DMS79 treated with DMSO at 0.1 percent for 48 hours (cell line): ENCODE measurements at places on chromosomes 6 and 20.

DNA sequence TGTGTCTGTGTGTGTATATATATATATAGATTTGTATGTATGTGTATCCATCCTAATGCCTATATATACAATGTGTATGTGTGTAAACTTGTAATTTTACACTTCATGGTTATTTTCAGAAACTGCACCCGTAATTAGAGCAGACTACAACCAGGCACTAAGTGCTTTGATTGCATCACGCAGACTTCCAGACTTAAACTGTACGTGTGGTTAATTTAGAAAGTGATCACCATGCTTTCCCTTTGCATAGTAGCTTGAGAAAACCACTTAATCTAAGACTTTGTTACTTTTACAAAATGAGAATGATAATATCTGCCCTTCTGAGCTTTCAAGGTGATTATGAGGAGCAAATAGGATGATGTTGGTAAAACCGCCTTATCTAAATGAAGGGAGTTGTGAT lies 50.1 kb upstream of the E2F3 start:
- no peak for DNase-seq

DNA sequence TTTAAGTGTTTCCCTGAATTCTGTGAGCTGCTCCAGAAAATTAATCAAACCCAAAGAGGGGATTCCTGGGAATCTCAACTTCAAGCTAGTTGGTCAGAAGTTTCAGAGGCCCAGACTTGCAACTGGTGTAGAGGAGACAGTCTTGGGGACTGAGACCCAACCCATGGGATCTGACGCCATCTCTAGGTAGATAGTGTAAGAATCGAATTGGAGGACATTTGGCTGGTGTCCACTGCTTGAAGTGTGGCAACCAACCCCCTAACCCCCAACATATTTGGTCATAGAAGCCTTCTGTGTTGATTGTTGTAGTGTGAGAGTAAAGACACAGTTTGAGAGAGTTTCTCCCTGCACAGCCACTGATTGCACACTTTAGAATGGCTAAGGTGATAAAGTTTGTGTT lies 103.5 kb upstream of the CARMIL1 start:
- DNase-seq, result no peak

DNA sequence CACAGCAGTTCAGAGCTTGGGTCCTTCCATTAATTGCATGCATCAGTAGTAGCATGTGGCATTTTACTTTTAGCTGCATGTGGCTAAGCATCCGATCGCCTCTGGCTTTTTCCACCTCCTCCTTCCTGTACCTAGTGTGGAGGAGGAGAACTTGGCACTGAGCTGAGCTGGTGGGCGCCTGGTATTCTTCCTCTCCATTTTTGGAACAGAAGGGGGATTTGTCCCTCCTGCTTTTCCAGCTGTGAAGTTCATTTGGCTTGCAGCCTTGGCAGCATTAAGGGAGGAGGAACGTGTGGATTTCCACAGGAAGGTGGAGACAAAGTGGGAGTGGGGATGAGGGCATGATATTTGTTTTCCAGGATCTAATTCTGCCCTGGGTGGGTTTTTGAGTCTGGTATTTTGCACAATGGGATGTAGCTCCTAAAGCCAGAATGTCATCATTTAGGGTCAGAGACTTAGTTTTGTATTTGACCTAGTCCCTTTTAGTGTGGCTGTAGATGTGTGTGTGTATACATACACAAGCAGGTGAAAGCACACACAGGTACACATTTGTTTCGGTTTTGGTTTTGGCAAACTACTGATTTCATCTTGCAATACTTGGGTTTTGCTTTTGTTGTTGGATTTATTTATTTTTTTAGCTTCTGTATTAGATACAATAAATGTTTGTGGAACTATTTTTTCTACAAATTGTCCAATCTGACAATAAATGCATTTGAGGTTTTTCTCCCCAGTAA lies 90.0 kb downstream of the SASH1 start:
- DNase-seq, result no peak

- no peak for DNase-seq
Observed at GRCh38 chr6:53172468-53172803, 23.8 kb upstream of the GCM1 start.

DNA sequence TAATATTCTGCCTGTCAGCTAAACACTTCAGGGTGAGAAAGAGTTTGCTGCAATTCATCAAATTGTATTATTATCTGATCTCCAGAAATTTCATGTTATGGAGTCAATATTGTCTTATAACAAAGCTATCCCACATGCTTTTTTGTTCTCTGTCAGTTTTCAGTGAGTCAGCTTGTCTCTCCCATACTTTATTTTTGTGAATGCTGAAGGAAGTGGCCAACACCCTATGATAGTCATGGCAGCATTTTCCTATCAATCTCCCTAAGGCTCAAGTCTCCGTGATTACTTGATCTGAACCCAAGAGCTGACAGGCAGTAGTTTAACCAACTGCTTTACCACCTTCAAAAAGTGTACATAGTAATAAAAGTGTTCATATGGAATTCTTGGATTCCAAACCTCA lies 42.2 kb downstream of the RFPL4B start:
- no peak for DNase-seq

- DNase-seq, result no peak
Observed at GRCh38 chr6:138336221-138336620, 41.5 kb upstream of the SMIM28 start.

- DNase-seq, result no peak
Observed at GRCh38 chr20:24257171-24257570, 212.3 kb upstream of the SYNDIG1 start.

DNA sequence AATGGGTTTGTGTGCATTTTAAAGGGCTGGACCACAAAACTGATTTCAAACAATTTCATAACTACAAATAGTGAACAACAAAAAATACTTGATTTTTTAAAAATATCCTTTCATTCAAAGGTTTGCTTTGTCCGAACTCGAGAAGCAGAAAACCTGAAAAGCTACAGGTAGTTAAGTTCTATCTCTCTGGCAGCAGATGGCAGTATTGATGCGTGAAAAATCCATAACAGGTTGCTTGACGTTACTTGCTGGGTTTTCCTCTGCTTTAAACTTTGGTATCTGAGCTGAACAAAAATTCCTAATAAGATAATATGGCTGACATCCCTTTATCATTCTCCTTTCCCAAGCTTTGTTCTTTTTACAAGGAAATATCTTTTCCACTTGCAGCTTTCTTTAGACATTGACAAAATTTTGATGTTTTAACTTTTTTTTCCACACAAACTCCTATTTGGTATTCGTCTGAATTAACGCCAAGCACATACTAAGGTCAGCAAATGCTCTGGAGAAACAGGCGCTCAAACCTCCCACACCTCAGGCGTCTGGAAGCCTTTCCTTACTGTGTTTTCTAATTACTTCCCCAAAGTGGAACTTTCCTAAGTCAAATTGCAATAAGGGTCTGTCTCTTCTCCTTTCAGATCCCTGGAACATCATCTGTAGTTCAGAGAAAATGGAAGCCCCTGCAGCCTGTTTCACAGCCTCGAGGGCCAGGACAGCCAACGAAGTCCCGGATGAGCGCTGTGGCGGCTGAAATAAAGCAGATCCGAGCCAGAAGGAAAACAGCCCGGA lies 50.3 kb upstream of the GFRAL start:
- peak; percentile 56 for DNase-seq

DNA sequence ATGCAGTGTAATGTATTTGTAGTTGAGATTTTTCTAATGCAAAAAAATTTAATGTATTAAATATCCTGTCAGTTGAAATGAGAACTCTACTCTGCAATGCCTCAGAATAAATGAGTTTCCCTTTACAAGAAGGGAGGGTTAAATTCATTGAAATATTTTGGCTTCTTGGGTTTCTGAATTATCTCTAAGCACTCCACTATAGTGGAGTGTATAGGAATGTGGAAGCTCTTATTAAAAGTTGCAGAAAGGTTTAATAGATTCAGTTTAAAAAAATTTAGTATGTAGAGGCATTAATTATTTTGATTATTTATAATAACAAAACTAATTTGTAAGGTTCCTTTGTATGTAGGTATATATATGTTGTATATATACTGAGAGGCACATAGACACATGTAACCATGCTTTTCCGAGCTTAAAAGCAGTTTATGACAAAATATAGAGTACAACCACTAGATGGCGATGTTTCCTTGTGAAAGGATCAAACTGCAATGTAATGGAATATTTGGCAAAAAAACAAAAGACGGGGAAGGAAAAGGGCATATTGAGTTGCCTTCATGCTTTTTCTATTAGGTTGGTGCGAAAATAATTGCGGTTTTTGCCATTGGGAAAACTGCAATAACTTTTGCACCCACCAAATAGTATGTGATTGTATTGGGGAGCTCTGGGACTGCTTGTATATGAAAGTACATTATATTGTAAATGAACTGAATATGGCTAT lies 144.2 kb downstream of the MYO6 start:
- peak; percentile 20 for DNase-seq

GRCh38 chr6:34484899-34485298 lies 19.0 kb downstream of the PACSIN1 start:
- DNase-seq, result no peak

DNA sequence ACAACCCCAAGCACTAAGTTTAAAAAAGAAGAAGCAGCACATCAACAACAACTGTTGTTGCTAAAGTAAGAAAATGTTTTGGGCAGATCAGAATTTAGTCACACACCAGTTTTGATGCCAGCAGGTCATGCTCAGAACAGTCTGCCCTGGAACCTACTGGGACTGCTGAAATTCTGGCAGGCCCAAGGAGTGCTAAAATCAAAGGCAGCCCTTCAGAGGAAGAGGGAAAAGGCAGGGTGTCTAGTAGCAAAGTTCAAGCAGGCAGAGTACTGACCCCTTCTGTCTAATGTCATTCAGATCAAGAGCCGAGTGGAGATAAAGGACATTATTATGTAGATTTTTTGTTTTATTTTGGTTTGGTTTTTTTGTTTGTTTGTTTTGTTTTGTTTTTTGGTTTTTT lies 96.6 kb upstream of the LOC128125822 start:
- no peak for DNase-seq
